ENCODE measurements at places on chromosomes 3 and 15. TPM values are rescaled to one million over a fixed set of nuclear protein-coding genes. Genes with fewer than 3 reads are reported as not detected.

The NEK10 gene
- 18.3 TPM for total RNA-seq

The PLXNB1 gene
- 69.4 TPM for total RNA-seq

The CFAP91 gene
- total RNA-seq: 3.1 TPM

The STRA6 gene
- total RNA-seq: 0.55 TPM

The ECE2 gene
- 1.6 TPM for total RNA-seq

The KY gene
- total RNA-seq: 0.33 TPM

The TMEM266 gene
- total RNA-seq: not detected

The VIPR1 gene
- 6.2 TPM for total RNA-seq

The CLSTN2 gene
- total RNA-seq: 28.3 TPM

The ACAN gene
- 0.16 TPM for total RNA-seq

The SLTM gene
- total RNA-seq: 39.9 TPM

GRCh38 chr15:96038650-96039049, 291.9 kb upstream of the NR2F2 start:
- H3K27ac ChIP-seq: no peak overlapping the region
- no peaks in the 10 kb centered on the region for H3K4me1 ChIP-seq
- no peaks in the 10 kb centered on the region for H3K27me3 ChIP-seq

DNA sequence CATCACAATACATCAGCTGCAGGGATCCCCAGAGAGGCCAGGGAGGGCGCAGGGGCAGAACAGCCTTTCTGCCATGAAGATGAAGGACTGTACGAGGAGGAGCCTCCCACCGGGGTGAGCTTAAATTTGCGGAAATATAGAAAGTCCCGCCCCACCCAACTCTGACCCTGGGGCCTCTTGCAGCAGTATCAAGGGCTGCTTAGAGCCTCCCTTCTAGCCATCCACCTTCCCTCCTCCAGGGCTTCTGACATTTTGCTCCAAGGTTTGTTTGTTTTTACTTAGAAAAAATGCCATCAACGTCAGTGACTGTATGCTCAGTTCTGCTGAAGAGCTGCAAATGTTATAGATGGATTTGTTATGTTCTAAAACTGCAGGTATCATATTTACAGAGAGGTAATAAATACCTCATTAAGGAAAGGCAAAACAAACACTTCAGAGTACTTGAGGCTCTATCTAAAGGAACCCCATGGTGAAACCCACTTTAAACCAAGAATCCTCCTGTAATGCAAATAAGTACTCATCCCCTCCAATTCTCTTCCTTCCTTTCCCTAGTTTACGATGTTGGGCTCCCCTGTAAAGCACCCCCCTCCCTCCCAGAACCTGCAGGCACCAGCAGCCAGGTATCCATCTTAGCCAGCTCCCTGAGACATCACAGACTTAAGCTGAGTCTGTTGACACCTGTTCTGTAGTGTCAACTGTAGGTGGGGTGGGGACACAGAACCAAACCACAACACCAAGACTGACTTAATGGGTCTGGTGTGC, 30.5 kb downstream of the RFTN1 start:
- no peak overlapping the region for H3K27ac ChIP-seq
- H3K36me3 ChIP-seq: no peaks in the 10 kb centered on the region

GRCh38 chr3:97928986-97929385, 43.2 kb downstream of the RIOX2 start:
- DNase-seq: no peak
- H3K36me3 ChIP-seq: peaks cover 26% of the 10 kb centered on the region
- H3K4me1 ChIP-seq: peaks cover 7% of the 10 kb centered on the region
- H3K27me3 ChIP-seq: no peaks in the 10 kb centered on the region
- no peak overlapping the region for H3K27ac ChIP-seq
- no peak overlapping the region for H3K4me3 ChIP-seq

DNA sequence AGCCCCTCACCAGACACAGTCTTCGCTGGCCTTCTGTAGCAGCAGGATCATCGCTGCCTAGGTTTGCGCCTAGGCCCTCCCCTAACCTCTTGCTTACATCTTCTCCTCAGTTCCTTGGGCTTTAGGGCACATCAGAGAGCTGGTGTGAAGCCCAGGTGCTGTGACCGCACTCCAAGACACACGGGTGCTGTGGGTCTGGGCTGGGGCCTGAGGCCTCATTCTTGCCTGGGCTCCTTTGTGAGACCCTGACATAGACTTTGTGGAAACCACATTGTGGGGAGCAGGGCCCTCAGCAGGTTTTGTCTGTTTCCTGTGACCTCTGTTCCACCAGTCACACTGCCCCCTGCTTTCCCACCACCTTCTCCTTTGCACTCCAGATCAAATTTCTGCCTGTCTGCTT, 8.0 kb downstream of the AMIGO3 start:
- no peaks in the 10 kb centered on the region for H3K27me3 ChIP-seq
- H3K4me1 ChIP-seq: no peaks in the 10 kb centered on the region
- H3K27ac ChIP-seq: no peak overlapping the region
- peaks cover 12% of the 10 kb centered on the region for H3K36me3 ChIP-seq
- no peak for DNase-seq
- H3K4me3 ChIP-seq: no peak overlapping the region

DNA sequence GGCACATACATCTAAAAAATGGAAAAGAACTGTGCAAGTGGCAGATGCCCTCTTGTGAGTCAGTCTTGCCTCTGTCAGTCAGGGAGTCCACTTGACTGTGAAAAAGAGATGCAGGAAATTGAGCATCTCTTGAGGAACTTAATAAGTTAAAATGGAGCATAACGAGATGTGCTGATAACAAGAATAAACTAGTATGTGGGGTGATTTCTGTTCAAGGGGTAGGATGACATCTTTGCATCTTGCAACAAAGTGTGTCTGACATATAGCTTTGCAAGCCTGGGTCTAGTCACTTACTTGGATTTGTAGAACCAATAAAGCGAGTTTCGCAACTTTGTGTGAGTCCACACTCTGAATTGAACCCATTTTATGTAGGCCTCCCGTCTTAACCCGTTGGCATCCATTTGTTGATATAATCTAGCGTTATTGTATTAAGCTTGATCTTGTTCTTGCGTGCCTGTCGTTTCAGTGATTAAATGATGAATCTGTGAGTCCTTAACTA, 2.2 kb downstream of the USP3 start:
- no peaks in the 10 kb centered on the region for H3K27me3 ChIP-seq
- peak overlapping the region; percentile 95 for H3K27ac ChIP-seq
- peak overlapping the region; percentile 84 for H3K4me3 ChIP-seq
- H3K4me1 ChIP-seq: peaks cover 60% of the 10 kb centered on the region

DNA sequence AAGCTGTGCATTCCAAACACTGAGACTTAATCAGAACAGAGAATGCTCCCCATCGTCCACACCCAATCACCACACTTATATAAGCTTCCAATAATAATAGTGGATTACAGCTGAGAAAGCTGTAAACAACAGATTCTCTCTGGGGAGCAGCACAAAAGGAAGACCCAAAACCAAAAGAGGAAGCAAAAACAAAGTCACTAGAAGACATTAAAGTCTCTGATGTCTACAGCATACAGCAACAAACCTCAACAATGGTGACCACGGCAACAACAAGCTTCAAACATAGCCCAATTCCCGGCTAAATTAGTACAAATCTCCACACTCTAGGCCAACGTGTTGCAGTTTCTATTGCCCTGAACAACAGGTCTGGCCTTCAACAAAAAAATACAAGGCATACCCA, 37.7 kb downstream of the ZDHHC23 start:
- no peaks in the 10 kb centered on the region for H3K27me3 ChIP-seq
- no peaks in the 10 kb centered on the region for H3K36me3 ChIP-seq
- no peak overlapping the region for H3K27ac ChIP-seq
- no peak for DNase-seq

DNA sequence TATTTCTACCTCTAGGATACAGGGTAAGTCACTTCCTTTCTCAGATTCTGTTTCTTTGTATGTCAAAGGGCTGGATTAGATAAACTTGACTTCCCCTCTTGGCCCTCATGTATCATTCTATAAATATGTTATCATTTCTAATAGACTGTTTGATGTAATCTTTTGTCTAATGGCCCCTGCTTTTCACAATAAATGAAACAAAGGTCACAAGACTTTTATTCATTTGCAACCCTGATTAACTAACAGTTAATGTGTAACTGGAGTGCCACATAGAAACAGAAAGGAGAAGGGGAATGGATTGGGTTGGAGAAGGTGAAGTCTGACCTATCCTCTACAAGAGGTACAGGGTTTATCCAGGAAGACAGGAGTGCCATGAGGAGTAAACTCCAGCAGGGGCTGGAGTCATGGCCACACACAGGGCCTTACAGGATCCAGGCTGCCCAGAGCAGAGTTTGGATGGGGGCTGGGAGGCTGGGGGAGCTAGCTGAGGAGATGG, 8.0 kb upstream of the B3GNT5 start:
- no peaks in the 10 kb centered on the region for H3K36me3 ChIP-seq
- H3K27me3 ChIP-seq: no peaks in the 10 kb centered on the region
- no peaks in the 10 kb centered on the region for H3K4me1 ChIP-seq
- H3K27ac ChIP-seq: no peak overlapping the region
- DNase-seq: no peak

DNA sequence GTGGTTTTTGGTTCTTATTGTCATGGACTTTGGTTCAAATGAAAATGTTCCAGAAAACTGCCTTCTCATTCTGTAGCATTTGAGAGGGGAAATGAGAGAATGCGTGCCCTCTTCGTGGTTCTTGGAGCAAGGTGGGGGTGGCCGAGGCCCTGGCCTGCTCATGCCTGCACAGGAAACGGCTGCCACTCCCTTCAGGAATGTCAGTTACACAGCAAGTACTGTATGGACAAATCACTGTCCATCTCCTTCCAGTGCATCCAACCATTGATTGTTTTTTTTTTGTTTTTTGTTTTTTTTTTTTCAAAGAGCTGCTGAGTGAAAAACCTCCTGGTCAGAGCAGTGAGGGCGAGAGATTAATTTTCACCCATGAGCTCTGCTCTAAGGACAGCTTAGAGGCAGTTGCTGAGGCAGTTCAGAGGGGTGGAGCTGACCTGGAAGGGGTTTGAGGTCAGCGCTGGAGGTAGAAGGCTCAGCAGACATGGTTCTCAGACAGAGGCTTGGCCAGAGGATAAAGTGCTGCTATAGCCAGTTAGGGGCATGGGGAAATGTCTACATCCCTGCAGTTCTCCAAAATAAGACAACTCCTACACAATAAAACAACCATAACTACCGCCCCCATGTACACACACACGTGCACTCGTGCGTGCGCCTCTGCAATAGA, 20.2 kb upstream of the KIF23 start:
- H3K36me3 ChIP-seq: no peaks in the 10 kb centered on the region
- H3K4me1 ChIP-seq: no peaks in the 10 kb centered on the region
- H3K27ac ChIP-seq: no peak overlapping the region
- H3K4me3 ChIP-seq: no peak overlapping the region
- peak; percentile 40 for DNase-seq

DNA sequence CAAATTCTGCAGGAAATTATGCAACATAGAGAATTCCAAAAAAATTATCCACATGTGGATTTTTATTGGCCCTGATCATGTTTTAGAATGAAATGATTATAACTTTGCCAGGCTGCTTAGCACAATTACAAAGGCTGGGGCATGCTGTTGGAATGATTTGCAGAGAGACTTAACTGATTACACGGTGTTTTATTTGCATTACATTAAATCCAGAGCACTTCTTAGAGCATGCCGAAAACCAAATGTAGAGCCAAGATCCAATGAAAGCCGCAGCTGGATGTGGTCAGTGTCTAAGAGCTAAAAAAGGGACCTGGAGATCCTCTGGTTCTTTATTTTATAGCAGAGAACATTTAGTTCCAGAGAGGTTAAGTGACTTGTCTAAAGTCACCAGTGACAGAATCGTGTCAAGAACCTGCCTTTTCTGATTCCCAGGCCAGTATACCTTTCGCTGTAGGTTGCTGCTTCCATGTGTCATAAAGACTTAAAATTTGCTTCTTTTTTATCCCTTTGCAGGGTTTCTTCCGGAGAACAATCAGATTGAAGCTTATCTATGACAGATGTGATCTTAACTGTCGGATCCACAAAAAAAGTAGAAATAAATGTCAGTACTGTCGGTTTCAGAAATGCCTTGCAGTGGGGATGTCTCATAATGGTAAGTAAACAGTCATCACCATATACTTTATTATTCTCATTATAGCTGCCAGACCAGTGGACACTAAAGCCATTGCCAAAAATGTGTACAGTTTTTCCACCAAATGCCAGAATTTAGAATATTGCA, 92.0 kb upstream of the TSEN2 start:
- no peaks in the 10 kb centered on the region for H3K36me3 ChIP-seq
- no peak overlapping the region for H3K27ac ChIP-seq
- H3K4me3 ChIP-seq: no peak overlapping the region
- no peak for DNase-seq
- H3K27me3 ChIP-seq: no peaks in the 10 kb centered on the region

DNA sequence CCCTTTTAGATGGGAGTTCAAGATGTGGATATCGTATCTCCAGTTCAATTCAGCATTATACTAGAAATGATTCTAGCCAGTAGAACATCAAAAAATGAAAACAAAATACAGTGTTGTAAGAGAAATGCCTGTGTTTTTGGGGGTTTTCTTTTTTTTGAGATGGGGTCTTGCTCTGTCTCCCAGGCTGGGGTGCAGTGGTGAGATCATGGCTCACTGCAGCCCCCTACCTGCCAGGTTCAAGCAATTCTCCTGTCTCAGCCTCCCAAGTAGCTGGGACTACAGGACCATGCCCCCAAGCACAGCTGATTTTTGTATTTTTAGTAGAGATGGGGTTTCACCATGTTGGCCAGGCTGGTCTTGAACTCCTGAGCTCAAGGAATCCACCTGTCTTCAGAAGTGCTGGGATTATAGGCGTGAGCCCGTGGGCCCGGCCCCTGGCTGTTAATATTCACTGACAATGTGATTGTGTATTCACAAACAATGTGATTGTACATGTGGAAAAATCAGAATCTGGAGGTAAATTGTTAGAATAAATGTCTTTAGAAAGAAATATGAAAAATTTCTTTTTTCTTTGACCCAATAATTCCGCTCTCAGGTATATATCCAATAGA, 59.0 kb downstream of the ARIH1 start:
- no peaks in the 10 kb centered on the region for H3K36me3 ChIP-seq
- no peaks in the 10 kb centered on the region for H3K4me1 ChIP-seq
- H3K27me3 ChIP-seq: no peaks in the 10 kb centered on the region
- no peak overlapping the region for H3K27ac ChIP-seq

- H3K4me3 ChIP-seq: no peak overlapping the region
- peak; percentile 51 for DNase-seq
- peak overlapping the region; percentile 71 for H3K27ac ChIP-seq
- no peaks in the 10 kb centered on the region for H3K36me3 ChIP-seq
- no peaks in the 10 kb centered on the region for H3K27me3 ChIP-seq
Measured at GRCh38 chr15:101024706-101025500, 105.7 kb downstream of the LRRK1 start.

DNA sequence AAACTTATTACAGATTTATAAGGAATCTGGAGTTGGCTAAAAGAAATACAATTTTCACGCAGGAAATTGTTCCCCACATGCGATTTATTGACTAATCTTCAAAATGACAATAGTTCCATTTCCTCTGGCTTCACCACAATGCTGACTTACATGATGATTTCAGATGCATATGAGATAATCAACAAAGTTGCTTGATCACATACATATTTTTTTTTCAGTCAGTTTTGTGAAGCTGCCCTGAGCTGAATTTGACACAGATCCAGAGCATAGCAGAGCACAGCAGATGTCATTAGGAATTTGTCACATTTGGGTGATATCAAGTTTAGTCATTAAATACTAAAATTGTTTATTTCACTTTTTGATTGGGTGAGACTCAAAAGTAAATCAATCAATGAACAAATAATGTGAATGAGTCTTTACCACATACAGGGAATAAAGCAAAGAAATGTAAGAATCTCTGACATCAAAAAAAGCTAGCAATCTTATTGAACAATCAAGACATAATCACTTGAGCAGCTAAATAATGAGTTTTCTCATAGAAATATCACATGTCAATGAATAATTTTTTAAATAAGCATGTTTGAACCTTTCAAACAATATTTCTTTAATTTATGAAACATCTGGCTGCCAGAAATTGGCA, 18.3 kb downstream of the CPB1 start:
- H3K4me1 ChIP-seq: no peaks in the 10 kb centered on the region
- DNase-seq: no peak
- no peak overlapping the region for H3K27ac ChIP-seq
- no peaks in the 10 kb centered on the region for H3K36me3 ChIP-seq

Data from right atrium auricular region (tissue), 2 donors.